ENCODE measurements at places on chromosomes 2 and 18.

DNA sequence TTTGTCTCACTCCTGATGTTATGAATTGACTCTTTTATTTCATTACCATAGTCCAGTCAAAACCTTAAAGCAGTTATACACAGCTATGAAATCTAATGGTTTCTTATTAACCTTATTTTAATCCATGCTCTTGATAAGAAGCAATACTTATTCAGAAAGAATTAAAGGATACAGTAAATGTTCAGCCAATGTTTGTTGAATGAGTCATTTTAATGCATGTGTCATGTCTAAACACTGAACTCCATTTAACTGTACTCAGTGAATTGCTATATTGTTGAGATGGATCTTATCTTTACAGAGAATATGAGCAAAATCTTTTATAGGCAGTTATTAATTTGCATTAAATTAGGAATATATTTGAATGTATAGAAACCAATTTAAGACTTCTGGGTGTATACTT is 135.1 kb upstream of the TFPI start:
- no peak for DNase-seq
- H3K36me3 ChIP-seq = no peaks in the 10 kb centered on the region
- H3K27ac ChIP-seq = no peak overlapping the region
- H3K27me3 ChIP-seq = no peaks in the 10 kb centered on the region
- no peak overlapping the region for H3K4me3 ChIP-seq

DNA sequence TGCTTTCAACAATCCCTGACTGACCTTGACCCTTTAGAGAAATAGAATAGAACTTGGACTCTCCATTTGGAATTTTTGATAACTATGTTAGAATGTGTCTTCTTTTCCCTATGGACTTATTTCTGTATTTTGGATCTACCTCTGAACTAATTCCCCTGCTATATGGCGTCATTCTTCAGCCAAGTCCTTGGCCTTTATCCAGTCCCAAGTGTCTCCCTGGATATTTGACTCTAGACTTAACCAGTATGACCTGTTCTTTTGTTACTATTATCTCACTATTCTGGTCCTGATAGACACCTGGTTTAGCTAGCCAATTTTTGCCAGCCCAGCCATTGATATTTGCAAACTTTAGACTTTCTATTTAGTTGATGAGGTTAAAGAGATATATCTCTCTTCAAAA is 186.8 kb downstream of the KCNS3 start:
- H3K36me3 ChIP-seq = no peaks in the 10 kb centered on the region
- H3K4me3 ChIP-seq = no peak overlapping the region
- H3K27me3 ChIP-seq = no peaks in the 10 kb centered on the region
- peak overlapping the region; percentile 56 for H3K27ac ChIP-seq
- DNase-seq = no peak
- peaks cover 14% of the 10 kb centered on the region for H3K4me1 ChIP-seq

DNA sequence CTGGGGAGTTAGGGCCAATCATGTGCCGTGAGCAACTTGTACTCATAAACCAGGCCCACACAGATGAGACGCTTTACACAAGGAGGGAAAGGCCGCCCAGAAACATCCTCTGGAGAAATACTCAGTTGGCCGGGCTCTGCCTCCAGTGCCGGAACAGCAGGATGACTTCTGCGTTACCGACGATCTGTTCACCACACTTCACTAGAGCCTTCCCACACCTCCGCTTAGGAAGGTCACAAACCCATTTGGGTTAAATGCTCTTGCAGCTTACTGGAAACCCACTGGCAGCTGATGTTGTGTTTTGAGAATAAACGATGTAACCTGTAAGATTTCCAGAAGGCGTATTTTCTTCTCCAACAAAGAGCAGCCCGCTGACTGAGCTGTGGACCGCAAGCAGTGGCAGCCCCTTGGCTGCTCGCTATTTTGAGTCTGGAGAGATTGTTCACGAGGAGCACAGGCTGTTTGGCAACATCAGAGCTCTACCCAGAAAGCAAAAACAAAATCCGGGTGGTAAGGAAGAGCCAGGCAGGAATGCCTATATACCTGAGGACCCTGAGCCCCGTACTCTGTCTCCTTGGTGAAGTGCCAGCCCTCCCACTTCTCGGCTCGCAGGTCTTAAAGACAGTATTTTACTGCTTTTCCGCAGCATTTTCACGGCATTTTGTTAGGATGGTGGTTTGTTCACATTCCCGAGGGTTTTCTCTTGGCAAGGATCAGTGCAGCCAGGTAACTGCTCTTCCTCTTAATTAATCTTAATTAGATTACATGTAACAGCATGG is 44.0 kb downstream of the COLEC12 start:
- no peak overlapping the region for H3K4me3 ChIP-seq
- H3K4me1 ChIP-seq = peaks cover 10% of the 10 kb centered on the region

DNA sequence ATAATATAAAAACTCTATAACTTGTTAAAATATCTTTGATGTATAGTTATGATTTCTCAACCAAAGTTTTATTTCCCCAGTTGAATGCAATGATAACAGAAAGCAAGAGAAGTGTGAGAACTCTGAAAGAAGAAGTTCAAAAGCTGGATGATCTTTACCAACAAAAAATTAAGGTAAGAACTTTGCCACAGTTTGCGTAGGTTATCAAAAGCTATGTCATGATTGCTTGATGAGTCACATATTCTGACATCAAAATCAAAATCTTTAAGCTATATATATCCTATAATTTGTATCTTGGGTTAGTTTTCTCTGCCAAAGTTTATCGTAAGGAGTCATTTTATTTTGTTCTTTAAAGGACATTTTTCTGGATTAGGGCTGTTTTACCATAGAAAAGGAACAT is 35.0 kb downstream of the NDC80 start:
- H3K27me3 ChIP-seq = no peaks in the 10 kb centered on the region
- peak overlapping the region; percentile 11 for H3K27ac ChIP-seq
- DNase-seq = no peak
- peak overlapping the region; percentile 26 for H3K4me3 ChIP-seq
- peaks cover 6% of the 10 kb centered on the region for H3K4me1 ChIP-seq

DNA sequence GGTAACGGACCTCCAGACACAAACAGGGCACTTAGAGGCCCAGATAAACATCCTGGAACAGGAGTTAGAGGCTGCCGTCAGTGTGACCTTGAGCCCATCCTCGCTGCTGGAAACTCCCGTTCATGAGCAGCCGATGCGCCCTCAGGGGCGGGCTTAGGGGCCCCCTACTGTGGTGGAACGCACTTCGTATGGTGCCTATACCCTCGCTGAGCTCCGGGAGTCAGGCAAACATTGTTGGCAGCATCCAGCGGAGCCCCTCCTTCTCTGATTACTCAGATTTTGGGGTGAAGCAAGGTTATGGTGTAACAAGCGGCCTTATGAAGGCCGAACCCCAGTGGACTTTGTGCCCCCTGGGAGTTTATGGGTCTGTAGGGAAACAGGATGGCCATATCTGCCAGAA is 205.3 kb upstream of the SYT4 start:
- no peaks in the 10 kb centered on the region for H3K36me3 ChIP-seq
- H3K4me3 ChIP-seq = no peak overlapping the region
- peak; percentile 60 for DNase-seq
- no peak overlapping the region for H3K27ac ChIP-seq

DNA sequence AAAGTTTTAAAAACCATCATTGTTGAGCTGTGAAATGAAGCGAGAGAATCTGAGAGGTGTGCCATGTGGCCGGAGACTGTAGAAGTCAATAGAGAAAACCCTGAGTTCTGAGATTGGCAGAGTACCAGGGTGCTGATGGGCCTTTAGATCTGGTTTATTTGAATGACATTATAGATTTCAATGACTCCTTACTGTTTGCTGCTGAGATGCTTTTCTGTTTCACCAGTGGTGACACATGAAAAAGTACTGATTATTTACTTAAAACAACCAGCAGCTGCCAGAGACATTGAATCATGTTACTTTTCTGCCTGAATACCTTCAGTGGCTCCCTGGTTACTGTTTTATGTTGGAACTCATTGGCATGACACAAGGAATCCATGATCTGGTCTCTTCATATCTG is 602.7 kb upstream of the ZNF804A start:
- H3K36me3 ChIP-seq = no peaks in the 10 kb centered on the region
- H3K4me1 ChIP-seq = no peaks in the 10 kb centered on the region
- no peaks in the 10 kb centered on the region for H3K27me3 ChIP-seq
- no peak overlapping the region for H3K4me3 ChIP-seq
- H3K27ac ChIP-seq = no peak overlapping the region
- DNase-seq = no peak

DNA sequence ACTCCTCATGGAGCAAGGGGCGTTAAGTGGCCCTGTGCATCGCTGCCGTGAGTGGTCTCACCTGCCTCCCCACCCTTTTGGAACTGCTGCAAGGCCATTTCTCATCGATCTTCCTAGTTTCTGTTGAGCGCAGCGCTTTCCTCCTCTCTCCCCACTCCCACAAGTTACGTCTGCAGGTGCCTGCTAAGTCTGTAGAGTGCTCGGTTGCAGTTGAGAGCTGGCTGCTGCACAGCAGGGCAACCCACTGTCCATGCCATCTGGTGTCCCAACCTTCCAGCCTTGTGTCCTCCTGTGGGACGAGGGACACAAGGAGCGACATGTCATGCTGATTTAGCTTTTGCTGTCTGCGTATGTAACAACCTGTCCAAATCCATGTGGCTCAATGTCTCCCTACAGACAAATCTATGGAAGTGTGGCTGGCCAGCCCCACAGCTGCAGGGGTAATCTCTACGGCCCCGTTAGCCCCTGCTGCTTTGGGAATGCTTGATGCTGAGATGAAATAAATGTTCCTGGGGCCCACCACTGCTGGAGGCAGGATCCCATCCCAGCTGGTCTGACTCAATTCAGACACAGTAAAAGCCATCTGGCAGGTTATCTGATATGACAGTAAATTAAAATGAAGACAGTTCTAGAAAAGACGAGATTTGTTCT is 68.1 kb upstream of the TCF7L1 start:
- H3K27me3 ChIP-seq = peaks cover 3% of the 10 kb centered on the region
- H3K4me1 ChIP-seq = peaks cover 4% of the 10 kb centered on the region
- H3K4me3 ChIP-seq = no peak overlapping the region
- no peak overlapping the region for H3K27ac ChIP-seq
- DNase-seq = no peak

DNA sequence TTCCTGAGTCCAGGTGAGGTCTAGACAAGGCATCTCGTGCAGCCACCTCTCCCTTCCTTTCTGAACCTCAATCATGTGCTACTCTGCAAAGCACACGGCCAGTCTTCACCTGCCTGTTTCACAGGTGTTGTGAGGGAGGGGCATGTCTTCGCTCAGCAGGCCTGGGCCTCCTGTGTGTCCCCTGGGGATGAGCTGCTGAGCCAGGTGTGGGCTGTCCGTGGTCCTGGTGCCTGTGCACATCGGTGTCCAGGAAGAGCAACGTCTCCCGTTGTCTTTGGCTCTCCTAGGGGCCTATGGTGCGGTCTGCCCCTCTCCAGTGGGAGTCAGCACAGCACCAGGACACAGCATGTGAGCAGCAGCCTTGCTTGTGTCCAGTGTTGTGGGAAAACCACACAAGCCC is 16.7 kb downstream of the ARHGEF4 start:
- H3K36me3 ChIP-seq = no peaks in the 10 kb centered on the region
- H3K27ac ChIP-seq = no peak overlapping the region
- DNase-seq = peak; percentile 26
- H3K4me3 ChIP-seq = no peak overlapping the region
- no peaks in the 10 kb centered on the region for H3K4me1 ChIP-seq

GRCh38 chr2:149160701-149161217 is 122.3 kb downstream of the LYPD6B start:
- no peak overlapping the region for H3K4me3 ChIP-seq
- no peaks in the 10 kb centered on the region for H3K4me1 ChIP-seq
- no peaks in the 10 kb centered on the region for H3K27me3 ChIP-seq
- no peaks in the 10 kb centered on the region for H3K36me3 ChIP-seq
- no peak overlapping the region for H3K27ac ChIP-seq

GRCh38 chr2:66443979-66444861 is 9.3 kb downstream of the MEIS1 start:
- peak overlapping the region; percentile 93 for H3K27ac ChIP-seq
- no peak for DNase-seq
- H3K27me3 ChIP-seq = peaks cover 22% of the 10 kb centered on the region
- H3K36me3 ChIP-seq = peaks cover 8% of the 10 kb centered on the region
- no peaks in the 10 kb centered on the region for H3K4me1 ChIP-seq

DNA sequence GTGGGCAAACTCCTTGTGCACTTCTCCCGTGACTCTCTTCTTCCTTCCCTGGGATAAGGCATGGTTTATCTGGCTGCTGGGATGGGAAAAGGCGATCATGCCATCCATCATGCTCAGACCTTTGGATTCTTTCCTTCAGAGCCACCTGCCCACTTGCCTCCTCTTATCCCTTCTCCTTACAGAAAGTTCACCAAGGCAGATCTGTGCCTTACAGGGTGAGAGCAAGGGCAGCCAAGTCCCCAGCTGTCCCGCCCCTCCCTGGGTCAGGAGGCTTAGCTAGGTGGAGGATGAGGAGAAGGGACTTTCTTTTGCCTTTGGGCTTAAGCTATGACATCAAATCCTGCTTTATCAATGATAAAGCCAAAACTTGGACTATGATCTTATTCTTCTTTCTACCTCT is 47.6 kb downstream of the KCNE4 start:
- no peak overlapping the region for H3K27ac ChIP-seq
- no peak for DNase-seq
- no peaks in the 10 kb centered on the region for H3K36me3 ChIP-seq
- no peaks in the 10 kb centered on the region for H3K27me3 ChIP-seq
- H3K4me3 ChIP-seq = no peak overlapping the region
